Stimulated activated CD4-positive, alpha-beta T cell treated with anti-CD3 and anti-CD28 coated beads, Interleukin-2, amount 100 ng/mL, for 24 hours (primary cell): ENCODE measurements at places on chromosomes 3 and 15.
A peak's percentile ranks its signal among the peaks of the same experiment; 100 is the strongest.

GRCh38 chr3:132721479-132722164, 587 bp downstream of the NPHP3 start:
- peak; percentile 26 for DNase-seq

GRCh38 chr3:14402304-14402811, at the start of gene SLC6A6:
Gene SLC6A6, plus strand, starts transcription at chr3:14402606. Its CDS starts 41,029 bp downstream, at chr3:14443635.
- DNase-seq, result peak; percentile 95

DNA sequence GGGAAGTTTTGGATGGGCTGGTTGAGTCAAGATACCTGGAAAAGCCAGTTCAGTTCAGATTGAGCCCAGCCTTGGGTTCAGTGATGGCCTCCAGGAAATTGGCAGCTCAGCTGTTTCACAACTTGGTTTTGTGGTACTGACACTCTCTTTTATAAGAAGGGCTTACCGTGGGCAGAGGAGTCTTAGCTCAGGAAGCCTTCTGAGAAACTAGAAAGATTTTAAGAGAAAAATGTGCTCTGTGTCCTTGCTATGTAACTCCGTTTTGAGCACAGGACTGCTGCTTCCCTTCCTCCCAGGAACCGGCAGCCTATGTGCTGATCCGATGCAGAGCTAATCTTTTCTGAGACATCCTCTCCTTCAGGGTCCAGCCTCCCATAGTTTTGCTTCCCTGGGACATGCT, 46.6 kb upstream of the RASGRP1 start:
- DNase-seq, result peak; percentile 48

- DNase-seq, result no peak
Observed at GRCh38 chr3:140896997-140897396, 44.6 kb upstream of the SLC25A36 start.

- peak; percentile 62 for DNase-seq
Observed at GRCh38 chr15:60396958-60397771, 621 bp downstream of the ANXA2 start.

GRCh38 chr15:40808861-40809450, 1.7 kb upstream of the DNAJC17 start:
- no peak for DNase-seq

DNA sequence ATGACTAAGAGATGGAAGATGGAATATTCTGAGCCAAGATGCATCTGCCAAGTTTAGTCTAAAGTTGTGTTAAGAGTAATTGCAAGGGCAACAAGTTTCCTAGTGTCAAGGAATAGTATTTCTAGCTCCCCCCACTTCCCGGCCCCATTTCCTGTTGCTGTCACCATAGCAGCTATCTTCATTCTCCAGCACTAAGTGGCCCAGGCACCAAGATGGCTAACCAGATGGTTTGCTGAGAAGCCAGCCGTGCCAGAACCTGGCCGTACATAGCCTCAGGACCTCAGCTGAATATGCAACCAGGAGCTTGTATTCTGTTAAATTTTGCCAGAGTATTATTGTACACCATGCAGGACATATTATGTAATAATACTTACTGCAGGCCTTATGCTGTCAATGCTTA, 108.8 kb upstream of the UMPS start:
- DNase-seq, result no peak

- DNase-seq, result no peak
Observed at GRCh38 chr3:107103786-107104185, 273.5 kb upstream of the CCDC54 start.

DNA sequence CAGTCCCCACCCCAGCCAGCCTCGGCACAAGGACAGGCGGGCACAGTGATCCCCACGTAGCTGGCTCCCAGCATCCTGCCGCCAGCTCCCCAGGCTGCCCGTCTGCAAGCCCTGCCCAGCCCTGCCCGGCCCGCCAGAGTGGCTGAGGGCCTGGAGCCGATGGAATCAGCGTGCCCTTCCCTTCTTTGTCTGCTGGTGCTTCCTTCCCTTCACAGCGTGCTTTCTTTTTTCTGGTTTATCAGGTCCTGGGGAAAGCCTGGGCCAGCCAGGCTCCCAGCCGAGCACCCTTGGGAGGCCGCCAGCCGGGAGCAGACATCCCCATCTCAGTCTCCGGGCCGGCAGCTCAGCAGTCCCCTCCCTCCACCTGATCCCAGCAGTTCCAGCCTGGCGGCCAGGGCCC, 54.7 kb upstream of the SMAD6 start:
- no peak for DNase-seq

- no peak for DNase-seq
Observed at GRCh38 chr3:98967758-98968157, 66.3 kb upstream of the DCBLD2 start.

DNA sequence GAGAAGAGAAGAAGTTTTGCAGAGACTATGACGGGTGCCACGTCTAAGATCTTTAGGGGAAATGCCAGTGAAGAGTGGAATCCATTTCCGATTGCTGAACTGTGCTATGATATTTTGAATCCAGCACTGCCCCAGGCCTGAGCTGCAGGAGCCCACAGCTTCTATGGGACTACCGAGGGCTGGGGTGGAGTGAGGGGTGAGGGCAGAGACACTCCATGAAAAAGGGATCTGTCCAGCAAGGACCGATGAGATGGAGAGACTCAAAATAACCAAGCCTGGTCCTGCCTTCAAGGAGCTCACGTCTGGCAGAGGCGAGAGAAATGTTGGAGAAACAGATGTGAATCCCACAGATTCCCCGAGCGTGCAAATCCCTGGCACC, 79.8 kb upstream of the MEF2A start:
- DNase-seq, result no peak

- no peak for DNase-seq
Observed at GRCh38 chr3:137134431-137134830, 176.6 kb downstream of the IL20RB start.

- DNase-seq, result no peak
Observed at GRCh38 chr15:68982976-68983563, 31.4 kb upstream of the NOX5 start.

- DNase-seq, result no peak
Observed at GRCh38 chr15:90987561-90988141, 6.7 kb downstream of the PRC1 start.

- no peak for DNase-seq
Observed at GRCh38 chr3:176595307-176595706, 602.0 kb downstream of the TBL1XR1 start.

DNA sequence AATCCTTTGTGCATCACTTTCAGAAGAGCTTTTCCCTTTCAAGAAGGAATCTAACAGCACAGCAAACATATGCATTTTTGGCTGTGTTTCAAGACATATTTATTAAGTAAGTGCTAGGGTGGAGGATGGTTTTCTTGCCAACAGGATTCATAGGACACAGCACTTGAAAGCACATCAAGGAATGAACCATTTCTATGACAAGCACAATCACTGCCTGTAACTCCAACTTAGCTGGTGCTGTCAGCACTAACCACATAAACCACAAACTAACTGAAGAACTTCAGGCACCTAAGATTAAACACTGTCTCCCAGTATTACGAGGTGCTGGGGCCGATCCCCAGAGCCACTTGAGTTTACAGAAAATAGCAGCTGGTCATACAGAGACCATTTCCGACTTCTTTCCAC, 35.4 kb upstream of the SPRED1 start:
- DNase-seq, result no peak

DNA sequence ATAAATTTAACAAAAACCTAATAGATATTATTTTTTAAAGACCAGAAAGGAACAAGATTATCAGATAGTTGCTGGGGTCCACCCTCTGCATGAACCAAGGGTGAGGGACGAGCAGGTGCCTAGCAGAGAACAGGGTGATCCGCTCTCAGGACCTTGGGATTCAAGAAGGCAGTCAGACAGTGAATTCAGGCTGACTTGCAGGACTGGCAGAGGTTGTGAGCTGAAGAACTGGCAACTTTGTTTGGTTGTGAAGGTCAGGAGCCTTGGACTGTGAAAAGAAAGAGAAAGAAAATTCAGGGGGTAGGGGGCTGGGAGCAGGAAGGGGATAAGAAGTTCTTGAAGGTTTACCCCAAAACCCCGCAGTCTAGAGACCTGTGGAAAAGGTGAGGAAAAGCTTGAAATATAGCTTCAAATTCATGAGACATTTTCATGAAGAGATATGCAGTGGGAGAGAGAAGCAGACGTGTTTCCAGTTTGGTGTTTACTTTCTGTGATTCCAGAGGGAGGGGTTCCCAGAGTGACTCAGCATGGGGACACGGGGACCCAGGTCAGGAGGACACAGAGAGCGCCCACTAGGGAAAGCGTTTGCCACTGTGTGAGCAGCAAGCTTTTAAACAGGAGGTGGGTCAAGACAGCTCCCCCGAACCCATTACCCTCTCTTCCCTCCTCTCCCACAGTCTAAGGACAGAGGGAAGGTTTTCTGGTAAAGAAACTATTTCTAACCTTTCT, 217.2 kb upstream of the UMPS start:
- DNase-seq, result no peak

- DNase-seq, result peak; percentile 31
Observed at GRCh38 chr3:101518421-101518871, 5.4 kb upstream of the SENP7 start.

- DNase-seq, result no peak
Observed at GRCh38 chr3:59817511-59817910, 767.7 kb upstream of the CFAP20DC start.

DNA sequence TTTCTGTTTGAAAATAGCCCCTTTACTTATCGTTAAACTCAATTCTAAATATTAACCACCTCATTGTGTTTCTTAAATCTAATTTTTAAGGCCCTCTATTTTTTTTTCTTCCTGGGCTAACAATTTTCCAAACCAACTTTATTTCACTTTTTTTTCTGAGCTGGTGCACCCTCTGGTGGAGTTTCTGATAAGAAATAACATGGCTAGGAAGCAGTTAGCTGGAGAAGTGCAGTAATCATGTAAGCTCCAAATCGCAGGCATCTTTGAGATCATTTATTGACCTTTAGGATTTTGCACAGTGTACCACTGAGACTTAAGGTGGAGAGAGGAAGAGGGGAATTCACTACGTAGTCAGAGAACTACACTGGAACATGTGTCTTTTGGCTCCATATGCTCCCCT, 6.4 kb downstream of the TMEM207 start:
- DNase-seq, result no peak

DNA sequence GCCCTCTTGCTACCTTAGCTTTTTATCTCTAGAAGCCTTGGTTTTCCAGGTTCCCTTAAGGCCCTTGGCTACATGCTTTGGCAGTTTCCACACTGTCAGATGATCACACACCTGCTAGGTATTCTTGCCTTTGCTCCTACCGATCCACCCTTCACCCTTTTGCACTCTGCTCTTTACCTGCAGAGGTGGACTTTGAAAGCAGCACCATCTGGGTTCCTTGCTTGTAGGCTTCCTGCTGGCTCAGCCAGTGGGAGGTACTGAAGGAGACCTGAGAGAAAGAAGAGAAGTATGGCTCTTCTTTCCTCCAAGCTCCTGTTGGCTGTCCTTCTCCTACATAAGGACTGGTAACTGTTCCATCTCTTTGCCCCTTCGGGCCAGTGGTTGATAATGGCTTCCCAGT, 7.3 kb upstream of the ZNF592 start:
- DNase-seq, result no peak

DNA sequence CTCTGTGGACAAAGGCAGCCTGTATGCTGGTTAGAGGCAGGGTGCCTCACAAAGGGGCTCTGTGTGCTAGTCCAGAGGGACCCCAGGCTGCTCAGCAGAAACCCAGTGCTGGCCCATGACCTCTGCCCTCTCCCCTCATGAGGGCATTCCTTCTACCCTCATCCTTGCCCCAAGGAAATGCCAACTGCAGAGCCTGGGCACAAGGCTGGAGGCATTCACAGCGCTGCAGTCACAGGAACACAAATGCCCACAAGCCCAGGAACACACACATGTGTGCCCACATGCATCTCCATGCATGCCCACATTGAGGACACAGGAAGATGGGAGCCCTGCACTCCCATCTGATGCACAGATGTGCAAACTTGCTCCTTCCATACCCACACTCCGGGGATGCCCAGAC, 3.8 kb downstream of the INKA1 start:
- DNase-seq, result no peak

GRCh38 chr3:171256445-171257250, 203.6 kb downstream of the TNIK start:
- DNase-seq, result no peak

GRCh38 chr3:31962801-31963205, 18.3 kb downstream of the OSBPL10 start:
- no peak for DNase-seq

- no peak for DNase-seq
Observed at GRCh38 chr3:16741890-16742289, 136.7 kb upstream of the DAZL start.

GRCh38 chr15:100332721-100333120, 9.1 kb downstream of the ADAMTS17 start:
- no peak for DNase-seq

DNA sequence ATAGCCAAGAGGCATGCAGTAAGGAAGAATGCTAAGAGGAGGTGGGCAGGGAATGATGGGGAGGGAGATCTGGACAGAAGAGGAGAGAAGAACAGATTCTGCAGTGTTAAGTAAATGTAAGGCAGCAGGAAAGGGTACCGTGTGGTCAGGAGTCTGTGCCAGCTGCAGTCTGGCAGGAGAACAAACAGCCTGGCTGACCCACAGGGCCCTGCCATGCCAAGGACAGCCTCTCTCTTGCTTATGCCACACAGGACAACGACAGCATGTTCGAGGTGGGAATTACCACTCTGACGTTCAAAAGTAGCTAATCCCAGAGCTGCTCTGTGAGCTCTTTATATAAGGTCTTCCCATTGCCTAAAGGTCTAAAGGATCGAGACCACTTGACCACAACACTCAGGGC, 31.3 kb downstream of the DAPK2 start:
- no peak for DNase-seq

DNA sequence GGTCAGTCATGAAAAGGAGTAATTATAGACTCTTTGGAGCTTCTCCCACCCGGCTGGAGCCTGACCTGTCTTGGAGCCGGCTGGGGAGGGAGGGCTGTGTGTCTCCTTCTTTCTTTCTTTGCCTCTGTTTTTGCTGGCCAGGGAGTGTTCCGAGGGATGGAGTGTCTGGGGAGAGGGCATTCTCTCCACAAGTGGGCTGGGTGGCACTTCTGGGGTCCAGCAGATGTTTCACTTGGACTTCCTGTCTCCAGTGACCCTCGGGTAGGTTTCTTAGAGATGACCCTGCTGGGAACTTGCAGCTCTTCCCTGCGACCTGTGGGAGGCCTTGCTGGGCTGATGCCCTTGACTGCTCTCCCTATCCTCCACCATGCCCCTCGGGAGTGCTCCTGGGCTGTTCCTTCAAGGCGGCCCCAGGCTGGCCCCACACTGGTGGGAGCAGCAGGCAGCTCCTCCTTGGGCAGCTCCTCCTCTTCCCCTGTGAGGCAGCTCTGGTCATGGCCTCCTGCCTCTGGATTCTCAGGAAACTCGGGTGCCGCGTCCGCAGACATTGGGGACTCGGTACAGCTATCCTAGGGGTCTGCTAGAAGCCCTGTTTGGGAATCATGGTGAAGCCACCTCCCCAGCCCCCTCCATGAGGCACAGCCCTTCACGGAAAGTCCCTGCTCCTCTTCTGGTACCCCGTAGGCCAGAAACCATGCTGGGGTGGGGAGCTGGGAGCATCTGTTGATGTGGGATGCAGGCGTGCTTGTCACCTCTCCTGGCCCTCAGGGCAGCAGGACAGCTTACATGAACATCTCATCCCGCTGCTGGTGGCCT, 44.9 kb downstream of the APBA2 start:
- DNase-seq, result no peak

GRCh38 chr15:95558916-95559315, 771.6 kb upstream of the NR2F2 start:
- DNase-seq, result no peak
